Colonic mucosa (tissue), 4 donors: ENCODE measurements at places on chromosomes 2 and 18. TPM values are rescaled to one million over a fixed set of nuclear protein-coding genes. Genes with fewer than 3 reads are reported as not detected.

Gene CNDP1
- total RNA-seq = not detected

DNA sequence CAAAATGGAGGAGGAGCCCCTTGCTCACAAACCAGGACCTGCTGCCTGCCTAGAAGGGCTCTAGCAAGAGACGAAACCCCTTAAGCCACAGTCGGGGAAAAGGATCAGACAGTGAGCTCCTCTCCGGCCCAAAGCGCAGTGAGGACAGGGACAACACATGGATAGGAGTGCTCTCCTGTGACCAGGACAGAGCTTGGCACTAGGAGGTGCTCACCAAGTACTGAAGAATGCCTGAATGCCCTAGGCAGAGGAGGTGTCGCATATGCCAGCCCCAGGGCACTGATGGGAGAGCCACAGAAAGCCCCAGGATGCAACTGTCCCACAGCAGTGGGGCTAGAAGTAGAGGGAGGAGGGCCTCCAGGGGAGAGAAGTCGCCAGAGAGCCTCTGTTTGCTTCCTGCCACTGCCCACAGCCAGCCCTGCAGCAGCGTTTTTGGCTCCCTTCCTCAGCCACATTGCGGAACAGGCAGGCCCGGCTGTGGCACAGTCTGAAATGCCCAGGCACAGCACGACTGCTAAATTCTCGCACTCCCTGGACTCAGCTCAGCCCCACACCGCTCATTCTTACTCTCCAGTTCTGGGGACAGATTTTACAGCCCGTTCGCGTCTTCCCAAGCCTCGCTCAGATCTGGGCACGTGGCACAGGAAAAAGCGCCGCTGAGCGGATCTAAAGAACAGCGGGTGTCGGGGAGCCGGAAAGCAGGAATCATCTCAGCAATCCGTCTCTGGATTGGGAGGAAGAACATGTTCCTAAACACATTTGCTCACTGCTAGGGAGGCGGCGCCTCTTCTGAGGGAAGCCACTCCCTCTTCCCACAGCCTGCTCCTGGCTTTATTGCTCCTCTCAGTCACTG, 98.7 kb upstream of the POU3F3 start:
- DNase-seq = no peak
- H3K27me3 ChIP-seq = no peaks in the 10 kb centered on the region
- no peaks in the 10 kb centered on the region for H3K4me1 ChIP-seq
- H3K27ac ChIP-seq = no peak overlapping the region

Gene FSHR
- total RNA-seq = not detected

Gene TNFAIP6
- total RNA-seq = 2.4 TPM

GRCh38 chr2:160367887-160368286, 125.7 kb downstream of the RBMS1 start:
- H3K36me3 ChIP-seq = no peaks in the 10 kb centered on the region
- no peaks in the 10 kb centered on the region for H3K27me3 ChIP-seq
- no peaks in the 10 kb centered on the region for H3K4me1 ChIP-seq

GRCh38 chr18:57743008-57743407, 60.1 kb downstream of the ATP8B1 start:
- no peaks in the 10 kb centered on the region for H3K27me3 ChIP-seq
- peak overlapping the region; percentile 15 for H3K27ac ChIP-seq
- H3K36me3 ChIP-seq = no peaks in the 10 kb centered on the region
- H3K4me1 ChIP-seq = peaks cover 15% of the 10 kb centered on the region
- DNase-seq = peak; percentile 17

Gene OTOS
- total RNA-seq = not detected

DNA sequence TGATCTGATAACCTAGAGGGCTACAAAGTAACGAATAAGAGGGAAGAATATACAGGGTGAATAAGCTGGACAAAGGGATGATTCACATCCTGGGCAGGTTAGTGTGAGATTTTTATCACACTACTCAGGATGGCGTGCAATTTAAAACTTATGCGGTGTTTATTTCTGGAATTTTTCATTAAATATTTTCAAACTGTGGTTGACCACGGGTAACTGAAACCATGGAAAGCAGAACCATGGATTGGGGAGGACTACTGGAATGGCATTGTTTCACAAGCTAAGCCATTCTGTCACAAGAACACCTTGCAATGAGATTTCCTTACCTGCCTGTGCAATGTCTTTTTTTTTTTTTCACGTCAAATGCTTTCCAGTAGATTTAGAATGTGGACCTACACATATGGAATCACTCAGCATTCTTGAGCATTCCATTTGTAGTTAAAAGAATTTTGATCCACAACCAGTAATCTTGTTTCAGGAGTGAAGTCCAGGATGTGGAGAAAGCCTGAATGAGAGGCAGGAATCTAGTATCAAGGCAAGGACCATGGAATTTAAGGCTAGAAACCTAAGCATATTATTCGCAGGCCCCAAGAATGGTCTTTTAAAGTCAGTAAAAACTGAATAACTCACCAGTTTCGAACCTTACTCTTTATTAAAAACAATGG, 8.0 kb upstream of the CDK15 start:
- no peaks in the 10 kb centered on the region for H3K36me3 ChIP-seq
- no peak for DNase-seq
- H3K4me1 ChIP-seq = no peaks in the 10 kb centered on the region
- H3K27me3 ChIP-seq = peaks cover 4% of the 10 kb centered on the region
- no peak overlapping the region for H3K4me3 ChIP-seq

DNA sequence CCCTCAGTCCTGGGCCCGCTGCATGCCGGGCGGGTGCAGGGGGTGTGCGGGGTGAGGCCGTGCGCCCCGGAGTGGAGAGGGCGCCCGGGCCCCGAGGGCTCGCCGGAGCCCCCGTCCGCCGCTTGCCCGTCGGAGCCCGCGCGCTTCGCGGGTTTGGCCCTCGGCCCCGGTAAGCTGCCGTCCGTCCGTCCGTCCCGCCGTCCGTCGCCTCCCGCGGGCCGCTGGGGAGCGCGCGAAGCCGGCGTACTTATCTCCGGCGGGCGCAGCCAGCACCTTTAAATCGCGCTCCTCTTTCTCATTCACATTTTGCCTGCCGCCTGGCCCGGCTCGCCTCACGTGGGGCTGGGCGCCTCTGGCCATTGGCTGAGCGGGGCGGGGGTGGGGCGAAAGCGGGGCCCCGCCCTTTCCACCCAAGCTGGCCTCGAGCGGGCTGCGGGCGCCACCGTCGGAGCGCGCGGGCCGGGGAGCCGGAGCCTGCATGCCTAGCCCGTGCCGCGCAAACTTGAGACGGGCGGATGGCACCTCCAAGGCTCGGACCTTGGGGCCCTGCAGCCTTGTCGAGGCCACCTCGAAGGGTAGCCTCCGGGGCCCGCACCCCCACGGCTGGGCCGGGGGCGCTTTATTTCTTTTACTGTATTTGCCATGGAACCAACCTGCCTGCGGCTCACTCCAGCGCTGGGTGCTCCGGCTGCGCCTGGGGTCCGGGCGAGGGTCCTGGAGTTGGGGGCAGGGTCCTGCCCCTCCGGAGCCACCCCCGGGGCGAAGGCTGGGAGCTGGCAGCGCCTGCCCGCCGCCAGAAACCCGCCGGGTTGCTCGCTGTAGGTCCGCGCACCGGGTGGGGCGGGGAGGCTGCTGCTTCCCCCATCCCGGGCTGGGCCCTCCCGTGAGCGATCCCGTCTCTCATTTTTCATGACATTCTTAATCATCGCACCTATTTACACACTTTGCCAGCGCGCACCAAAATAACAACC, at the start of gene GBX2:
Gene GBX2, minus strand, starts transcription at position 277 of the 971 bp plus-strand sequence. CDS start 415 bp downstream, outside the sequence.
- H3K27ac ChIP-seq = no peak within 1 kb of the TSS
- H3K36me3 ChIP-seq = no peaks in the 10 kb centered on the region
- DNase-seq = peak; percentile 72
- H3K4me1 ChIP-seq = peaks cover 27% of the 10 kb centered on the region

DNA sequence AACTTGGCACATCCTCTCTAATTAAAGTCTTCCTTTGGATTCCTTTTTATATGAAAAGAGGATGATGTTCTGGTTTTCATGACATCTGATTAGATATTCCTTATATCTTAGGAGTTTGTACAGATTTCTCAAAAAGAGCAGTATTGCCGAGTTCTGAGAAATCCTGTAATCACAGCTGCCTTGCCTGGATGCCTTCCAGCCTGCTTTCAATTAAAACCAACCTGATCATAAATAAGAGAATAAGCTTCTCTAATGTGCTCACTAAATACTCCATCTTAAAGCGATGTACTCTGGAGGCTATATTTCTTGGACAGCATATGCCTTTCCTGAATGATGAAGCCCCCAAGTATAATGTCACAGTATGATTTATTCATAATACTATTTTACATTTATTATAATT, 1203.8 kb upstream of the PIK3C3 start:
- DNase-seq = no peak

DNA sequence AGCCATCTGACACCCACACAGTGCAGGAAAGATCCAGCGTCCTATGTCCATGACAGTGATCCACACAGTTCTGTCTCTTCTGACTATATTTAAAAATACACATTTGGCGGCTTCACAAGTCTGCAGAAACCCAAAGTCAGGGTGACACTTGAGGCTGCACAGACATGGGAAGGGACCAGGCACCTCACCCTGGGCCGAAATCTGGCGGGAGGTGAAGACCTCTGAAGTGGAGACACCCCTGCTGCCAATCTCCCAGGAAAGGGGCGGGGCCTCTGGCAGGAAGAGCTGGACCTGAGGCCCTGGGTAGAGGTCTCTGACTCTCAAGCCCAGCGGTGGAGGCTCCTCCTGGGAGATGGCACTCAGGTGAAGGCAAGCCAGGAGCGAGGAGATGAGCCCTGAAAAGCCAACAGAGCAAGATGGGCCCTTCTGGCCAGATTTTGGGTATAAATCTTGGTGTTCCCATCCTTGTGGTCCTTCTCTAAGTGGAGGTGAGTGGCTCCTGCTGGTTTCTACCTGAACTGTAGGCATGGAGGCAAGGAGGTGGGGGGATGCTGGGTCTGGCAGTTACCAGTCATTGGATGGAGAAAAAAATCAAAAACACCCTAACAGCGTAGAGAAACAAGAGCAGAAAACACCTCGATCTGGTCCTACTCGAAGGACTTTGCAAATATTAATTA, 248.4 kb downstream of the HDAC4 start:
- H3K36me3 ChIP-seq = no peaks in the 10 kb centered on the region
- H3K4me1 ChIP-seq = no peaks in the 10 kb centered on the region
- no peak overlapping the region for H3K27ac ChIP-seq

GRCh38 chr2:134739236-134739878, 20.6 kb upstream of the TMEM163 start:
- H3K27me3 ChIP-seq = no peaks in the 10 kb centered on the region
- H3K36me3 ChIP-seq = no peaks in the 10 kb centered on the region
- no peak overlapping the region for H3K27ac ChIP-seq
- DNase-seq = no peak
- H3K4me1 ChIP-seq = no peaks in the 10 kb centered on the region

GRCh38 chr18:32583431-32583830, 112.7 kb upstream of the GAREM1 start:
- no peaks in the 10 kb centered on the region for H3K4me1 ChIP-seq
- no peaks in the 10 kb centered on the region for H3K36me3 ChIP-seq
- DNase-seq = no peak

DNA sequence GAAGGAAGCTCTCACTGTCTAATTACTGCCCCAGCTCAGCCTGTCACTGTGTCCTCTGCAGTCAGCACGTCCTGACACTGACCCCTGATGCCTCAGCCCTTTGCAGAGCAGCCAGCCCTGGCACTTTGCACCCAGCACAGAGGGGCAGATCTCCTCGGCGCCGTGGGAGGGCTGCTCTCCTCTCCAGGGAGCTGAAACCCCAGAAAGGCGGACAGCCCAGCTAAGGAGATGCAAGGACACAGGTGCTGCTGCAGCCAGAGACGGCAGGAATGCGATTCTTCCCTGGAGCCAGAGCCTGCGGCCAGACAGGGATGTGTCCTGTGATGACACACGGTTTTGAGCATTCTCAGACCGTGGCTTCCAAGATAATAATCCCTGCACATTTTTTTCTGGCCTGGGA, 34.5 kb upstream of the SIX3 start:
- H3K36me3 ChIP-seq = no peaks in the 10 kb centered on the region
- no peaks in the 10 kb centered on the region for H3K4me1 ChIP-seq
- no peak overlapping the region for H3K27ac ChIP-seq
- no peaks in the 10 kb centered on the region for H3K27me3 ChIP-seq

- no peak overlapping the region for H3K4me3 ChIP-seq
- no peaks in the 10 kb centered on the region for H3K4me1 ChIP-seq
- H3K27me3 ChIP-seq = no peaks in the 10 kb centered on the region
- no peak overlapping the region for H3K27ac ChIP-seq
Measured at GRCh38 chr2:170937709-170938379, 8.8 kb downstream of the GORASP2 start.

GRCh38 chr2:149877913-149878312, 290.3 kb upstream of the MMADHC start:
- no peaks in the 10 kb centered on the region for H3K27me3 ChIP-seq
- no peak overlapping the region for H3K4me3 ChIP-seq
- no peak for DNase-seq
- H3K4me1 ChIP-seq = no peaks in the 10 kb centered on the region

Gene CAVIN2
- 12.7 TPM for total RNA-seq

DNA sequence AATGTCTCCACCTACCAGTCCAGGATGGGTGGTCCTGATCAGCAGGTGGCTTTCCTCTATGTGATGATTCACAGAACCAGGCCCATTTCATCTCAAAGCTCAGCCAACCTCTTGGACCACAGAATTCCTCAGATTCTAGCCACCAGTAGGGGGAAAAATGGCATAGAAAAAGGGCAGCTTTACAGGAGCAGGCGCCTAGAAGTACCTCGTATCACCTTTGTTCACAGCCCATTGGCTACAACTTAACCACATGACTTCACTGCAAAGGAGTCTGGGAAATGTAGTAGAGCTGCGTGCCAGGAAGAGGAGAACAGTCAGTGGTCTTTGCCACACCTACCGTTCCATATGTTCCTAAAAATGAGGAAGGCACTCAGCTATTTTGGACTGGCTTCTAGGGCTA, 62.8 kb upstream of the DTNA start:
- no peak overlapping the region for H3K27ac ChIP-seq
- no peaks in the 10 kb centered on the region for H3K4me1 ChIP-seq
- no peaks in the 10 kb centered on the region for H3K27me3 ChIP-seq
- no peak overlapping the region for H3K4me3 ChIP-seq
- no peak for DNase-seq

Gene FAM110C
- 20.1 TPM for total RNA-seq

Gene TLX2
- total RNA-seq = 0.12 TPM
